Right ventricle myocardium superior (tissue), 1 donor: ENCODE measurements at places on chromosomes 3 and 15. TPM values are rescaled to one million over a fixed set of nuclear protein-coding genes. Genes with fewer than 3 reads are reported as not detected.

LIPC gene
- total RNA-seq = 0.65 TPM

MYZAP gene
- 966 TPM for total RNA-seq

PDHB gene
- 209 TPM for total RNA-seq

CD96 gene
- 0.65 TPM for total RNA-seq

MCTP2 gene
- total RNA-seq = 1.2 TPM

HHLA2 gene
- not detected for total RNA-seq

GPR149 gene
- not detected for total RNA-seq

THAP10 gene
- total RNA-seq = 3.9 TPM

ZPLD1 gene
- total RNA-seq = not detected

NMNAT3 gene
- total RNA-seq = 12.1 TPM

WDR49 gene
- 2.6 TPM for total RNA-seq

ARHGAP11A gene
- 1.5 TPM for total RNA-seq

CDHR4 gene
- not detected for total RNA-seq

CCDC54 gene
- not detected for total RNA-seq

CDAN1 gene
- 6.3 TPM for total RNA-seq

PLA2G4E gene
- not detected for total RNA-seq

EIF4G1 gene
- 254 TPM for total RNA-seq

DNA sequence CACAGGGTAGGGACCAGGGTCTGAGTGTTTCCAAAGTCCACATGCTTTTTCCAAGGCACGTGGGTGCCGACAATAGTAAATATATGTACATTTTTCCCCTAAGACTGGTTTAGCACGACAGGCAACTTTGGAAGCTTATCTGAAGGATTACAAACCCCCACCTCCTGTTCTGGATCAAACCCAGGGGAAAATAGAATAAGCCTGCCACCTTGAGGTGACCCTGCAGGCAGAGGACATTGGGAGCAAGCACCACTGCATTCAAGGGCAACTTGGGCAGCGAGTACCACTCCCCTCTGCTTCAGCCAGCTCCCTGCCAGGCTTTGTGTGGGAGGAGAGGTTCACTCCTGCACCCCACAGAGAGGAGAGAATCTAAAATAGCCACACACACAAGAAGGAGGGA is 44.8 kb downstream of the KBTBD12 start:
- DNase-seq = no peak

DNA sequence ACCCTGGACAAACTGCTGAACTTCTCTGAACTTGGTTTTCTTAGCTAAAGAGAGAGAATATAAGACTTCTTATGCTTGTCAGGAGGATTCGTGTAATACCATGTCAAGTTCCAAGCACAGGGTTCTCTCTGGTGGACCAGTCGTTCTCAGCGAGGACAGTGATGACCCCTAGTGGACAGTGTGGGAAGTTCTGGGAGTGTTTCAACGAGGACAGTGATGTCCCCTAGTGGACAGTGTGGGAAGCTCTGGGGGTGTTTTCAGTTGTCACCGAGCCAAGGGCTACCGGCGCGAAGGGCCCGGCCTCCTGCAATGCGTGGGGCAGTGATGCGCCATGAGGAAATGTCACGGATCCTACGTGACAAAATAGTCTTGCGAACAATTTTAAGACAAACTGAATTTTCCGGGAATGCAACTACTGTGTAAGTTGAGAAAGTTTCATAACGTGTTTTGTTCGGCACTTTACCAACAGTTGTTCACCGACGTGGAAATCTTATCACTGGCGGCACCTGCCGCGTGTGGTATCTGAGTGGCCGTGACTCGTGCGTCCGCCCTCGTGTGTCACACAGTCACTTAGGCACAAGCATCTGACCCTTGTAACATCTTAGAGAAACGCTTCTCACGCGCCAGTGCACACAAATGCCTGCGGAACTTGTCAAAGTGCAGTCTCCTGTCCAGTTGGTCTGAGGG is 39.3 kb upstream of the MUC4 start:
- peak; percentile 84 for DNase-seq

GRCh38 chr3:131328721-131329120 is 52.9 kb upstream of the NUDT16 start:
- no peak for DNase-seq

- DNase-seq = no peak
Observed at GRCh38 chr3:32968166-32968919, 16.9 kb downstream of the CCR4 start.

DNA sequence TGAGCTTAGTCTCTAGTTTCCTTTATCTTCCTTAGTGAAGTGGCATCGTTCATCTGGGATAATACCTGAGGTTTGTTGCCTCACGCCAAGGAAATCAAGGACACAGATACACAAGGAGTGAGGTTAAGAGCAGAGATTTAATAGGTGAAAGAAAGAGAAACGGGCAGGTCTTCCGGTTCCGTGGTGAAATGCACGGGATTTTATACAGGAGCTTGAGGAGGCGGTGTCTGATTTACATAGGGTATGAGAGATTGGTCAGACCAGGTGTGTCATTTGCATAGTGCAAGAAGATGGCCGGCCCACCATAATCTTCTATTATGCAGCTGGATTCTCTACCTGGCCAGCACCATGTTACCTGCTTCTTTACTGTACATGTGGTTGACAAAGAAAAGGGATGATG is 17.2 kb downstream of the ARRDC4 start:
- DNase-seq = no peak

- DNase-seq = no peak
Observed at GRCh38 chr3:66812136-66812535, 186.0 kb upstream of the KBTBD8 start.

- no peak for DNase-seq
Observed at GRCh38 chr15:66848686-66849392, 146.8 kb downstream of the SMAD6 start.

DNA sequence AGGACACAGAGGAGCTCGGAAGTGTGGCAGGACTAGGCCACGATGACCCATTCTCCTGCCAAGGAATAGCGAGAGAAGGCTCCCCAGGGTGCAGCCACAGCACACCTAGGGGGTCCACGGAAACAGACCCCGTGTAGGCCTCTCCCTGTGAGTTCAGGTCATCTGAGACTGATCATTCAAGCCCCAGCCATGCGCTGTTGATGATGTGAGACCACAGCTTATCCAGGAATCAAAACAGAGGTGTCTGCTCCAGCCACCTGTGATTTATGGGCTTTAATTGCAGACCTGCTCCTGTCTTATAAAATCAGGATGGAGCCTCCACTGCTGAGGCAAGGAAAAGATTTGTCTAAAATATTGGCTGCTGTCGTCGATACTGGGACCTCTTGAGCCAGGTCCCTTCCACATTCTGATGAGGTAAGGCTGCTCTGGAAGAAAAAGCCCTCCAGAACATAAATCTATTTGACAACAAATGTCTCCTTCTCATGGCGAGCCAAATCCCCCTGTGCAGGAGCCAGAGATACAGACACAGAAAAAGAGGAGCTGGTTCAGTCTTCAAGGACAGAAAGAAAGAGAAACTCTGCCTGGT is 186.7 kb downstream of the TJP1 start:
- no peak for DNase-seq

- no peak for DNase-seq
Observed at GRCh38 chr15:85116494-85116893, 134.8 kb downstream of the PDE8A start.

- DNase-seq = no peak
Observed at GRCh38 chr3:146953511-146953981, 348.4 kb upstream of the PLSCR5 start.

DNA sequence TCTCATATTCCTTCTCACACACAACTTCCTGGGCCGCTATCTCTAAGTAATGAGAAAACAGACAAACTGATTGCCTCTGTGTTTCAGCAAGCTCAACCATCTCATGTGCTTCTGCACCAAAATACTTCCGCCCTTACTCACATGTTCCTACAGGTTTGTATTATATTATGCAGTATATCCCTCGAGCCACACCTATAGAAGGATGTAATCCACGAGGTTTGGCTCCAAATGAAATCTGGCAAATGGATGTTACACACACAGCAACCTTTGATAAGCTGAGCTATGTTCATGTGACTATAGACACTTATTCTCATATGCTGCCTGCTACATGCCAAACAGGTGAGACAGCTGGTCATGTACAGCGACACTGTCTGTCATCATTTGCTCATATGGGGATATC is 22.6 kb downstream of the CCRL2 start:
- DNase-seq = no peak

GRCh38 chr15:32928876-32929275 is 211.1 kb downstream of the GREM1 start:
- no peak for DNase-seq

DNA sequence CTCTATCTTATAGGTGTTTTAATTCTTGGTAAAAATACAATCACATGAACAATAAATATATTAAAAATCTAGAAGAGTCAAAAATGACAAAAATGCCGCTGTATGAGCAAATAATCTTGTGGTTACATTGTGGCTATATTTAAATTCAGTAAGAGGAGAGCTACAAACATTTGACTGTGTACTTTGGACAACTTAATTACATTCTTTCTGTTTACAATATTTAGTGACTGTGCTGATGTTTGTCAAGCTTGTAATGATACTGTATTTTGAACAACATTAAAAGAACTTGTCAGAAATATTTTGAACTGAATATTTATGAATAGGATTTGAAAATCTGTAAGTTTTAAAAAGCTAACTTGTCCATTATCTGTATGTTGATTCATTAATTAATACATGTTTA is 598.3 kb downstream of the SI start:
- no peak for DNase-seq

DNA sequence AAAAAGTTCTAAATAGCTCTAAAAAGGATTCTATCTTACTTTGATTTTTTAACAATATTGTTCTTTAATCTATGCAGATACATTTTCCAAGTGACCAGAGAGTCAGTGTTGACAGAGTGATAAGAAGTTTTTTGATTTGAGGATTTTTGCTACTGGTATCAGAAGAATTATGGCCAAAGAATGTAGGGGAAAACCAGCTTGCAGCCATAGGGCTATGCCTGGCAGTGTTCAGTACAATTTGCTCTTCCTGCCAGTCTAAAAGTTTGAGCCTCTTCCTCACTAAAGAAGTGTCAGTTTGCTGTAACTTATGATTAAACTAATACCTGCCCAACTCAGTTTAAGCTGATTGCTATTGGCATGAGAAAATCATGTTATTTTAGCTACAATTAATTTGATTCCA is 35.3 kb upstream of the FSIP1 start:
- DNase-seq = no peak

DNA sequence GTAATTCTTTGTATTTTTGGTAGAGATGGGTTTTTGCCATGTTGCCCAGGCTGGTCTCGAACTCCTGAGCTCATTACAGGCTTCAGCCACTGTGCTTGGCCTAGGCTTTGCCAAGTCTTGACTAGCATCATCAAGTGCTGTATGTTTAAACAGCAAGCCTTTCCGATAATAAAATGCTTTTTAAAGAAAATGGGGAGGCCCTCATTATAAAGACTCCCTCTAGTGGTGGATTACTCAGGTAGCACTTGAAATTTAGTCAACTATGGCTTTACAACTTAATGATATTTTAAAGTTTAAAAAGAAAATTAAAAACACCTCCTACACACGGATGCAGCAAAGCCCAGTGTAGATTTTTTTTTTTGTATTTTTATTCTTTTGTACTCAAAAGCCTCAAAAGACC is 213.6 kb downstream of the GAP43 start:
- no peak for DNase-seq

- no peak for DNase-seq
Observed at GRCh38 chr3:775178-775880, 317.5 kb upstream of the CNTN6 start.

DNA sequence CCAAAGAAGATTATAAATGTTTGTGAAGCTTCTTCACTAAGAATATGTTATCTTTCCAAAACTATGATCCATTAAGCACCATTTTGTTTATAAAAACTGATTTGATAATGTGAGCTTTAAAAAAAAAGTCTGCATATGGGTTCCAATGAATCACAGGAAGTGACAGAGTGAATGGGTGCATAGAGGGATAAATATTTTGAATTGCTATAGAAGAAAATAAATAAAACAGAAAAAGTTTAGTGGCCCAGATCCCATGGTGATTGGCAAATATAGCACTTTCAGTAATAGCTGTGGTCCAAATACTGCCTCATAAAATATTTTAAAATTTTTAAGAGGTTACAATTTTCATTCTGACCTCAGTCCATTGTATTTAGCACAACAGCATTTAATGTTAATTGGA is 19.2 kb downstream of the CPA3 start:
- no peak for DNase-seq

GRCh38 chr3:156787001-156787400 is 39.2 kb upstream of the LEKR1 start:
- no peak for DNase-seq
